ENCODE measurements at places on chromosomes 12 and 14. TPM values are rescaled to one million over a fixed set of nuclear protein-coding genes. Genes with fewer than 3 reads are reported as not detected.
A peak's percentile ranks its signal among the peaks of the same experiment; 100 is the strongest.

ACADS gene
- polyA plus RNA-seq, result 13.3 TPM

TAMALIN gene
- polyA plus RNA-seq, result 41.9 TPM

SLC17A8 gene
- 3.2 TPM for polyA plus RNA-seq

AKAP6 gene
- polyA plus RNA-seq, result 6.2 TPM

DNA sequence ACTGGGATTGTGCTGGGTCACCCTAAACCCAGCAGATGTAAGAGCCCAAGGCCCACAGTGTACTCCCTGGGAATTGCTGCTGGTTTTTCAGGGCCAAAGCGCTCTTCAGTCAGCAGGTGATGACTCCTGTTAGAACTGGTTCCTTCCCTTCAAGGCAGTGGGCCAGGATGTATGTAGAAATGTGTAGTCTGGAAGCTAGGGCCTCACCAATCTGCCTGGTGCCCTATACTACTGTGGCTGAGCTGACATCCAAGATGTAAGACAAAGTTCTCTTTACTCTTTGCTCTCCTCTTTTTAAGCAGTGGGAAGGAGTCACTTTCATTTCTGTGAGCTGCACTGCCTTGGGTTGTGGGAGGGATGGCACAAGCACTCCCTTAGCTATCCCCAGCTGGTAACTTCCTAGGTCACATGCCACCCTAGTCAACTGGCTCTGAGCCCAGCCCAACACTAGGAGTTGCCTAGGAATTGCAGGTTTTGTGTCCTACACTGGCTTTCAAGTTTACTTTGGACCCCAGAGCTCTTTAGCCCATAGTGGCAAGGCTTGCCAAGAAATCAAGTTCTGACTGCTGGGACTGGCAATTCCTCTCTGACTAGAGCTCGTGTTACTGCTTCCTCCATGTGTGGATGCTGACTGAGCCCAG is 249.2 kb downstream of the C12orf50 start:
- no peak for DNase-seq

DNA sequence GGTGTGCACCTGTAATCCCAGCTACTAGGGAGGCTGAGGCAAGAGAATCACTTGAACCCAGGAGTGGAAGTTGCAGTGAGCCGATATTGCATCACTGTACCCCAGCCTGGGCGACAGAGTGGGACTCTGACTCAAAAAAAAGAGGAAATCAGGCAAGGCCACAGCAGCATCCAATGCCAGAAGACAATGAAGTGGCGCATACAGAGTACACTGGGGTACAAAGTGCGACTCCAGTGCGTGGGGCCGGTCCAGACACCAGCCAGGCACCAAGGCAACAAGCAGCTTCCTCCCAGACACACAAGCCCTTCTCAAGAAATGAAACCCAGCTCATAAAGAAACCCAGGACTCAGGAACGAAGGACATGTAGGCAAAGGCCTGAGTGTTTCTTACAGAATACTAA is 28.2 kb downstream of the TTC7B start:
- DNase-seq, result no peak

- no peak for DNase-seq
These were observed 37.0 kb upstream of the TMEM263 start for GRCh38 chr12:106918746-106919145.

- DNase-seq, result no peak
These were observed 7.6 kb upstream of the PTPRB start for GRCh38 chr12:70644861-70645260.

GRCh38 chr12:58529897-58530741 is 390.2 kb downstream of the LRIG3 start:
- DNase-seq, result no peak

- DNase-seq, result no peak
These were observed 203.3 kb downstream of the NAV3 start for GRCh38 chr12:78034025-78034424.

KRT5 gene
- polyA plus RNA-seq, result 0.48 TPM

RPAP3 gene
- polyA plus RNA-seq, result 37.0 TPM

DNA sequence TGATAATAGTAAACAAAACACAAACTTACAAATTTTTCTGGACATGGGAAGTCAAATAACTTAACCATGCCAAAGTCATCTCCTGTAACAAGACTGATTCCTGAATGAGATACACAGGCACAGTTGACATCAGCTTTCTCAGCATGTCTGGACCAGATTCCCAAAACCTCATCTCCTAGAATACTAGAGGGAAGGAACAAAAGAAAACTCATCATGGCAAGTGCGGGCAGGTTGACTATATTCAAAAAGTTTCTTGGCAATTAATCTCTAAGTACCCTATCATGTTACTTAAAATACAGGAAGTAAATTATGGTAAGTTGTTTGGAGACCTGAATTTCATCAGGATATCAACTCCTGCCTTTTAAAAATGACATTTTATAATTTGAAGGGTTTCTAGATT is 53.9 kb downstream of the ZC3H14 start:
- DNase-seq, result no peak

GRCh38 chr12:79451978-79452377 is 238.8 kb downstream of the PAWR start:
- peak; percentile 4 for DNase-seq

- no peak for DNase-seq
These were observed 48.6 kb downstream of the VEZT start for GRCh38 chr12:95266254-95266653.

DNA sequence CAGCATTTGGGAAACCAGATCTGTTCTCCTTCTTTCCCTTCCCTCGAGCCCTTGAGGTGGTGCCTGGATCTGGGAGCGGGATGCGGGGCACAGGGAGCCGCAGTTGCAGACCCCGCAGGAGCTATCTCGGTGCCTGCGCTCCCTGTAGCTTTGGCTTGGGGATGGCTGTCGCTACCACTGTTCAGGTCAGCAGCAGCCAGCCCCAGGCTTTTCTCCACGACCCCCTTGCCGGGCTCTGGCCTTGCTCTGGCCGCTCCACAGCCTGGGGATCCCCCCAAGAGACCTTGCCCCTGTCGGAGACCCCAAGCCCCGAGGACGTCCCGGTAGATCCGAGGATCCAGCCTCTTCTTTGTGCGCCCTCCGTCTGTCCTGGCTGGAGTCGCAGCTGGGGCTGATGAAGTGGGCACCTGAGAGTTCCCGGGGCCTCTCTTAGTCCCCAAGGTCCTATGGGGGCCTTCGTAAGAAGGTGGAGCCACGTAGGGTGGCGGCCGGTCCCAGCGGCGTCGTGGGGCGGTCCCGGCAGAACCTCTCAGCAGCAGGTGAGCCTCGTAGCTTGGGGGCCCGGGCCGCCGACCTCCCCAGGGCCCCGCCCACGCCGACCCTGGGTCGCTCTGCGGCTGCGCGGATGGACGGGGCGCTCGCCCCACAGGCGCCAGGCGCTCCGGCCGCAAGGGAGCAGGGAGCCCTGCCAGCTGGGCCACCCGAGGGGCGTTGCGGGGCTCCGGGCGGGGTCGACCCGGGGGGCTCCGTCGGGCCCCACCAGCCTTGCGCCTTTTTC is 1.3 kb downstream of the DDN start:
- DNase-seq, result no peak

- DNase-seq, result no peak
These were observed 76.1 kb downstream of the TMEM116 start for GRCh38 chr12:111936869-111937268.

GPR84 gene
- polyA plus RNA-seq, result 0.18 TPM

HCAR1 gene
- polyA plus RNA-seq, result 0.38 TPM

CD163L1 gene
- 8.7 TPM for polyA plus RNA-seq

- no peak for DNase-seq
These were observed 274.3 kb downstream of the RPL10L start for GRCh38 chr14:46377305-46377704.

SLC4A8 gene
- 2.9 TPM for polyA plus RNA-seq

DNA sequence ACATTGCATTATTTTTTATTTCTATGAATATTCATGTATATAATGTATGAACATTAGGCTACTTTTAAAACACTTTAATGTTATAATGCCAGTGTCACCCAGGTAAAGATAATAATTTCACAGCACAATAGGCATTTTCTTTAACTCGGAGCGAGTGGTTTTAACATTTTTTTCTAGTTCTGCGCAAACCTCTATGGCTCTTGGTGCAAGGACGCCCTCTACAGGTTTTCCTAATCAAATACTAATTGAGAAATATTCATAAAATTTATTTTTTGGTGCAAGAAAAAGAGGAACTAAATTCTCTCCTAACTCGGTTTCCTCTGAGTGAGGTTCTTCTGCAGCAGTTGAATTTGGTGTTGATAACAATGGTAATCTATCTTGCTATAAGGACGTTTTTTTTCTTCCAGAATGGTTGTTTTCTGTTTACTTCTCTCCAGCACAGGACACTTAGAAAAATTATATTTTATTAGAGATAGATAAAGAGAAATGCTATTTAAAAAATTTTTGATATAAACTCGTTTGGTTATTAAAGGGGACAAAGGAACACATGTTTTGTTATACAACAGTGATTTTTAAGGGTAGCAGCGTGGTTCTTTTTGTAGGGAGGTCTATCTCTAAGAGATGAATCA is 2.4 kb upstream of the WIF1 start:
- DNase-seq, result no peak

DNA sequence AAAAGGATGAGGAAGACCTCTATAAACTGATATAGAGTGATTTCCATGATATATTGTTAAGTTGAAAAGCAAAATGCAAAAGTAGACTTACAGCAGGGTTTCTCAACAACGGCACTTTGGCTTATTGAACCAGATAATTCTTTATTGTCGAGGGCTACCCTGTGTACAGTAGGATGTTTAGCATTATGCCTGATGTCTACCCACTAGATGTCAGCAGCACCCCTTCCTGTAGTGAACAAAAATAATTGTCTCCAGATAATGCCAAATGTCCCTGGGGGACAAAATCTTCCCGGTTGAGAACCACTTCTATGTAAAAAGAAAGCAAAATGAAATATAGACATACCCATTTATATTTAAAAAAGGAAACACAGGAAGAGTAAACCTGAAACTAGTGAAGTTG is 32.4 kb downstream of the ABCD2 start:
- DNase-seq, result peak; percentile 3

- no peak for DNase-seq
These were observed 1761.3 kb upstream of the SEL1L start for GRCh38 chr14:83294941-83295340.

GRCh38 chr14:66850258-66850888 is 338.9 kb upstream of the GARIN2 start:
- no peak for DNase-seq

TTC9 gene
- 10.2 TPM for polyA plus RNA-seq

- no peak for DNase-seq
These were observed 17.4 kb downstream of the SDSL start for GRCh38 chr12:113439606-113440030.

- DNase-seq, result no peak
These were observed 206.5 kb downstream of the TTC8 start for GRCh38 chr14:89030921-89031320.

DNA sequence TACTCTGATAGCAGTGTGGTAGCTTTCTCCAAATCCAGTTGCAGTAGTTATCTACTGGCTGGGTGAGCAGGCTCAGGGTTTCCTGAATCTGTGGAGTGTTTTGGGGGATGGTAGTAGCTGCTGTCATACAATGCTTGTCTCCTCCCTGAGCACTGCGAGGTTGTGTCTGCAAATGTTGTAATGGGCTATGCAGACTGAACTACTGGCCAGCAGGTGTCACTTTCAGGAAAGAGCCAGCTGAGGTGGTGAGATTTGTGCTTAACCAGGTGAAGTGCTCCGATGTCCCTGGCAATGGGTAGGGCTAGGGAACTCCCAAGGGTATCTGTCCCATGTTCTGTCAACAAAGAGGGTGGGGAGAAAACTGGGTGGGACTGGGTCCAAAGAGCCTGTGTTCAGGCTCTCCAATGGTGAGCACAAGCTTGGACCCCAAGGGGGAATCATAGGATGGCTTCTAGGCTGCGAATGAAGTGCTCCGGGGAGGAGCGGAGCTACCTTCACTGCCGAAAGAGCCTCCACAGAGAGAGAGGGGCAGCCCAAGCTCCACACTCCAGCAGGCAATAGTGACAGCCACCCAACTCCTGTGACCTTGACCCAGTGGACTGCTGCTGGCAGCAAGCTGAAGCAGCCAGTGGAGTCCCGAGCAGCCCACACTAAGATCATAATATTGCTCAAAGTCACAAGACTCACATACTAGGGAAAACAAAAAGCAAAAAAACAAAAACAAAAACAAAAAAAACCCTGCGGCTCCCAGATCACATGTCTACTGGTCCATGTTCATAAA is 1324.0 kb upstream of the USP15 start:
- no peak for DNase-seq

- no peak for DNase-seq
These were observed 1.2 kb upstream of the SIVA1 start for GRCh38 chr14:104751539-104752422.

DNA sequence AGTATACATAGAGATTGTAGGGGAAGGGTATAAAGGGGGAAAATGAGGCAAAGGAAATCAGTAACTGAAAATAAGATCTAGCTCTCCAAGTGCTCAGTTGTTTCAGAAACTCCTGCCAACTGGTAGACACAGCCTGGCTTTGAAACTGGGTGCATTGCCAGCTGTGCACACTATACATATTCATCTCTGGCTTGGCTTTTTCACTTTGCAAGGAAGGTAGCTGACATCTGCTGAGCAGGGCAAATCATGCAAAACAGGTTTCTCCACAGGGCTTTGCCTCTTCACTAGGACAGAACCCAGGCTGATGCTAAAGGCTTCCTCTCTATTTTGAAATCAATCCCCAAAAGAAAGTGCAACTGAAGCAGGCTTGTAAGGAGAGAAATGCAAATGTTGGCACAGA is 101.5 kb downstream of the HELB start:
- no peak for DNase-seq

KCNJ8 gene
- 16.0 TPM for polyA plus RNA-seq

PNN gene
- polyA plus RNA-seq, result 198 TPM

PLEK2 gene
- polyA plus RNA-seq, result 2.9 TPM

DNA sequence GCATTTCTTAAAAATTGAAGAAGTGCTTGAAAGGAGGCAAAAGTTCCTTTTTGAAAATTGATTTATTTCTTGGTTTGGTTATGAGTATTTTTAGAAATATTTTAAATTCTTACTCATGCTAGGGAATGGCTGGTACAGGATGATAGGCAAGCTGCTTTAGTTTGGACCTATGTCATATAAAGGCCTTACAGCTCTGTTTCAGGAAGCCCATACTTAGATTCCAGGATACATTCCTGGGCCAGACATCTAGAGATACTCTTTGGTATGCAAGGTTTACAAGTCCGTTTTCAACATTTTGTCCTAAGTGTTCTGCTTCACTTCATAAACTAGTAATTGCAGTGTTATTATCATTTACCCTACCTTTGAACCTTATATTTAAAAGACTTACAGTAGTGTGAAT is 186.8 kb downstream of the FUT8 start:
- no peak for DNase-seq

DNA sequence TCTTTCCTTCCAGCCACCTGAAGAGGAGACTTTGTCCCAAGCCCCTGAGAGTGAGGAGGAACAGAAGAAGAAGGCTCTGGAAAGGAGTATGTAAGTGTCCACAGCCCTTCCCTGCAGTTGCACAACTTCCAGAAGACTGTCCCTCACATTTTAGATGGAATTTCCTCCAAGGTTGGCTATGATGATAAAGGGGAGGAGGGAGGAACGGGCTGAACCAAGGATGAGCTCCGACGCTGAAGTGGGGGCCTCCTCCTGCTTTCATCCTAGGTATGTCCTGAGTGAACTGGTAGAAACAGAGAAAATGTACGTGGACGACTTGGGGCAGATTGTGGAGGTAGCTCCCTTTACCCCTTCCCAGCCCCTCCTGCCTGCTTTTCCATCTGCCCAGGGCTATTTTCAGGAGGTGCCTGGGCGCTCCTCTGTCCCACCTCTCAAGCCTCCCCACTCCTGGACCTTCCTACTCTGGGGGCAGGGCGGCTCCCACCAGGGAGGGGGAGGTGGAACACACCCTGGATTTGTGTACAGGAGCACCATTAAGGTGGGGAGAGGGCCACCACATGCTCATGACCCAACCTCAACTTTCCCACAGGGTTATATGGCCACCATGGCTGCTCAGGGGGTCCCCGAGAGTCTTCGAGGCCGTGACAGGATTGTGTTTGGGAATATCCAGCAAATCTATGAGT is 2.3 kb downstream of the ARHGEF25 start:
- DNase-seq, result no peak

IPO8 gene
- 34.5 TPM for polyA plus RNA-seq

KCNK10 gene
- 0.22 TPM for polyA plus RNA-seq
